ENCODE measurements at places on chromosomes 1 and 21. TPM values are rescaled to one million over a fixed set of nuclear protein-coding genes. Genes with fewer than 3 reads are reported as not detected.

DNA sequence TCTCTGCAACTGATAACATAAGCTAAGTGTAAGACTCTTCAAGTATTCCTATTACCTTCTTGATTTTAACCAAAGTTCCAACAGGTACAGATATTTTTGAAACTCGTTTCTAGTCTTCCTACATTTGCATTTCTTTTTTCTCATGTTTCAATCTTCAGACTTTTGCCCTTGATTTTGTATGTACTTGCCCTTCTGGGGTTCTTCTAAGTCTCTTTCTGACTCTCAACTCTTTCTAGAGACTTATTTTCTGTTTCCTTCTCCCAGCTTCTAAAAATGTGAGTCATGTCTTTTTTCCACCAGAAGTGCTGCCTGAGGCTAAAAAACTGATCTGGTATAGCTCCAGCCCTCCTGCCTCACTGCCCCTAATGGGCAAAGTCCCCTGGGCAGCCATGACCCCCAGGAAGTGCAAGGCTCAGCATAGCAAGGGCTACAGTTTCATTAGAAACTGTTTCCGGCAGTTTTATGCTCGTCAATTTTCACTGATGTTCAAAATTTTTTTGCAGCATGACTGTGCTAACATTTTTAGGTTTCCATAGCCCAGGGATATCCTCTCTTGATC, 265.9 kb downstream of the SEC16B start:
- DNase-seq: no peak

- DNase-seq: no peak
Observed at GRCh38 chr1:3816331-3817137, 20.2 kb upstream of the LRRC47 start.

GRCh38 chr1:154772606-154773506, 97.2 kb downstream of the KCNN3 start:
- DNase-seq: peak; percentile 67

- DNase-seq: peak; percentile 4
Observed at GRCh38 chr21:46168659-46169386, 13.4 kb upstream of the FTCD start.

- DNase-seq: no peak
Observed at GRCh38 chr1:71427066-71427465, 346.2 kb upstream of the ZRANB2 start.

DNA sequence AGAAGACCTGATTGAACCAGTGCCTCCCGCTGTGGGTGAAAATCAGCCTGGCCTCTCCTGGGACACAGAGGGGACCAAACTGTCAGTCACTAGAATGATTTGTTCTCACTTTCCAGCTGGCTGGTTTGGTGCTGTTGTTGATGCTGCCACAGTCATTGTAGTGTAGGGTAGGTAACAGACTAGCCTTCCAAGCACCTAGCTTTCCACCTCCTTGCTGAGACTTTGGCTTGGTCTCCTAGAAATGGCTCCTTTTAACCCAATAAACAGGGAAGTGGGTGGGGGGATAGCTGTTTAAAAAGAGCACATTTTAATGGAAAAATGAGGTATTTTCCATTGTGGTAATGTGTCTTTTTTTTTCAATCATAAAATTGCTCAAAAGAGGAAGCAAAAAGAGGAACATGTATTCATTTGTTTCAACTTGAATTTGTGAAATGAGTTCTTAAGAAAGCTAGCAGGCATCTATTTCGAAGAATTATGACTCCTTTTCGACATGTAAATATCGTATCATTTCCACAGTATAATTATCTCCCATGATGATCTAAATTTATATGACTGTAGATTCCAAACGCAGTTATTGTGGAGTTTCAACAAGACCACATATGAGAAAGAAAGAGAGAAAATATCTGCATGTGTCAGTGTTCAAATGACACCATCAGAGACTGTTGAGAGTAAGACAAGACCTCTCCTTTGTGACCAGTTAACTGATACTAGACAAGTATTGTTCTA, 190.1 kb downstream of the HLX start:
- no peak for DNase-seq

DNA sequence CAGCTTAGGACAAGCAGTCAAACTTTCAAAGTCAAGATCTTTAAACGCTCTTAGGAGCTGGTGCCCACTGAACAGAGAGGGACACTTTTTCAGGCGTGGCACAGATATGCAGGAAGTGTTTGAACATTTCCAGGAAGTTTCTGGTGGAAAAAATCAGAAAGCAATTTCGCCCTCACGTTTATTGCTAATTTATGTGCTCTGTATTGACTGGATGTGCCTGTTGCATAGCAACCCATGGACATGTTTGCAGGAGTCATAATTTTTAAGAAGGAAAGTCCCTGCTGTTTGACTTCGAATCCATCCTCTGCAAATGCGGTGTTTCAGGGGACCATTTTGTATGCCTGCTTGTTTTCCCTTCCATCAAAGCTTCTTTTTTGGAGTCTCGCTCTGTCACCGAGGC, 239.9 kb upstream of the IRF2BP2 start:
- DNase-seq: peak; percentile 46

- peak; percentile 19 for DNase-seq
Observed at GRCh38 chr1:78408810-78409209, 82.0 kb upstream of the PTGFR start.

- DNase-seq: no peak
Observed at GRCh38 chr21:26679284-26679683, 106.2 kb upstream of the CYYR1 start.

DNA sequence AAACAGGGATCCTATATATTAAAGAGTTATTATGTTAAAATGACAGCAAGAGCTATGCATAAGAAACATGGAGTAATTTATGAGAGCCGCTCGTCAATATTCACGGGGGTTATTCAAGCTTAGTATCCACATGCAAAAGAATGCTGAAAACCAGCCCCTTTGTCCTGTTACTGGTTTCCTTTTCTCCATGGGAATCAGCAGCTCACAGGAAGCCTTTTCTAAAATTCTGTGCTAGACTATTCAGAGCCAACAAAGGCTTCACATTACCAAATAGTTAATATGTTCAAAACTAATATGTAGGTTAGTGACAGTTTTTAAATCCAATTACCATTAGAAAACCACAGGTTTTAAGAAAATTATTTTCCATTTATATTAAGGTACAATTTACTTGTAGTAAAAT, 225.6 kb upstream of the MAP1LC3C start:
- DNase-seq: no peak

DNA sequence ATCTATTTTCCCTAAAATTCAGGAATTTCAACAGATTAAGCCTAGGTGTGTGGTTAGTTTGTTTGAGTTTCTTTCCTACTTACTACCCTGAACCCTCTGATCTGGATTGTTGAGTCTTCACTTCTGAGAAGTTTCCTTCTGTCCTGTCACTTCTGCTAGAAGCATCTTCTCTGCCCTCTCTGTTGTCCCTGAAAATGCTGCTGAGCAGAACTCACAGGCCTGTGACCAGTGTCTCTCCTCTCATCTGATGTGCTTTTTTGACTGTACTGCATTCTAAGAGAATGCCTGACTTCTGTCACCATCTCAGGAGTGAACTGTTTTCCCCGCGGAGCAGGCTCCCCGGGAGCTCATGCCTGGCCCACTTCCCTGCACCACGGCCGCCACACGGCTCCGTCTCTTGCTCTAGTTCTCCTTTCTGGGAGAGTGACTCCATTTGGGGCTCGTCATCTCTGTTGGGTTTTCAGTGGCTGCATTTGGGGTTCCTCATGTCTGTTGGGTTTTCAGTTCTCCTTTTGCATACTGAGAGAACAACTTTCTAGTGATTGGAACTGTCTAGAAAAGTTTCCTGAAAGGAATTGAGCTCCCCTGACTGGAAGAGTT, 77.9 kb downstream of the POFUT2 start:
- no peak for DNase-seq

GRCh38 chr1:40622936-40623629, 42.4 kb downstream of the RIMS3 start:
- DNase-seq: no peak

GRCh38 chr1:6927626-6928025, 142.4 kb downstream of the CAMTA1 start:
- DNase-seq: no peak

GRCh38 chr1:181216591-181216994, 128.1 kb downstream of the IER5 start:
- DNase-seq: no peak

DNA sequence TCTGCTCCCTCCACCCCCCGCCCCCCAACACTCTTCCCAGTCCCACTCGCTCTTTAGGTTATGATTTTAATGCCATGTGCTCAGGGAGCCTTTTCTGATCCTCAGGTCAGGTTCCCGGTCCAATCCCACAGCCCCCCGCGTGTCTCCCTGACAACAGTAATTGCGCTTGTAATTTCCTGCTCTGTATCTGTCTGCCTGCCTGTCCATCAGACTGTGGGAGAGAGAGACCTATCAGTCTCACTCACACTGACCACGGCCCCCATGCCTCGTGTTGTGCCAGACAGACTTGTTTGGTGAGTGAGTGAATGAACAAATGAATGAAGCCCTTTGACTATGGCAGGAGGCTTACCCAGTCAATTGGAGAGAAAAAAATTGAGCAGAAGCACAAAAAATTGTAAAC, 50.8 kb upstream of the ECE1 start:
- DNase-seq: peak; percentile 14

- peak; percentile 64 for DNase-seq
Observed at GRCh38 chr1:109485001-109485400, 1.3 kb downstream of the ATXN7L2 start.

GRCh38 chr1:58814251-58815068, 30.6 kb upstream of the JUN start:
- no peak for DNase-seq

DNA sequence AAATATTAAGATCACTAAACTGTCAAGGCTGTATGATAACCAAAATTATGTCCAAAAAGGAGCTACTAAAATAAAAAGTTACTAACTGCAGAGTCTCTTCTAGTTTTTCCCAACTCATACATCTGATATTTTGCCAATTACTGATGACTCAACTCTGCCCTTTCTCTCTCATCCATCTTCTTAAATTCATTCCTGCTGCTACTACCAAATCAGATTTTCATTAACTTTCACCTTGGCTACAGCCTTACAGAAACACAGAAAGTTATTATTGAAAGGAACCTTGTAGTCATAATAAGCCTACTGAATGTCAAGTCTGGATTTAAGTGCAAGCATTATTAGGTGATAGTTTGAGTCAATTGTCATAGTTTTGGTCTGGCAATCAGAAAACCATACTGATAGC, 273.1 kb downstream of the DPYD start:
- DNase-seq: peak; percentile 13

DNA sequence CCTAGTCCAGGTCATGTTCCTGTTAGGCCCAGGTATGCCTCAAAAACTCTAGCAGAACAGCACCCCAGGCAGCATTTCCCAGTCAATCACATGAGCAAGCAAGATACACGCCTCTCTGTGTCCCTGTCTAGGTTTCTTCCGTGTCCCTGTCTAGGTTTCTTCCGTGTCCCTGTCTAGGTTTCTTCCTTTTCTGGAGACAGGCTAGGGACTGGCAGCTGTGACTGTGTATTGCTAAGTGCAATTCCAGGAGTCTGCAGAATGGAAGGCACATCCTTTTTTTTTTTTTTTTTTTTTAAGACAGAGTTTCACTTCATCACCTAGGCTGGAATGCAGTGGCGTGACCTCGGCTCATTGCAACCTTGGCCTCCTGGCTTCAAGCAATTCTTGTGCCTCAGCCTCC, 77.6 kb downstream of the SETD4 start:
- DNase-seq: no peak

GRCh38 chr1:87642581-87643221, 314.0 kb downstream of the LMO4 start:
- peak; percentile 51 for DNase-seq

GRCh38 chr1:204246876-204247275, 33.1 kb upstream of the GOLT1A start:
- DNase-seq: no peak

- no peak for DNase-seq
Observed at GRCh38 chr1:84691122-84691783, 992 bp upstream of the SSX2IP start.

GRCh38 chr1:162868972-162869371, 8.0 kb upstream of the CCDC190 start:
- no peak for DNase-seq

DNA sequence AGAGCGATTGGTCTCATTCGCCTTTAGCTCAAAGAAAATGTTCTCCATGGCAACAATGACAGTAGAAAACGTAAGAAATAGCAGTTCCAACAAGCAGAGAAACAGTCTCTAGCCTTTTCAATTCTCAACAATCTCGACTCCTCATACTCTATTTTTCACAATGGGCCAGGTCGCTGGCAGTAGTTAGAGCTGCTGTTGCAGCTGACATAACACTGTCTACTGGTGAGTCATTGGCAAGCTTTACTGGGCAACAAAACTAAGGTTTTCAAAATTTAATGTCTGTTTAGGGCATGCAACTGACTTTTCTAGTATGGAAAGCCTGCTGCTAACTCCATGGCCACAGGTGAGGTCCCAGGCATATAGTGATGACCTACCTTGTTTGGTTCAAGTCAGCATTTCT, 221.1 kb upstream of the KAZN start:
- no peak for DNase-seq

- DNase-seq: peak; percentile 86
Observed at GRCh38 chr1:8047686-8048445, 21.8 kb upstream of the ERRFI1 start.

GRCh38 chr1:54384918-54385726, 21.1 kb downstream of the SSBP3 start:
- no peak for DNase-seq

GRCh38 chr1:8506995-8507615, 189.2 kb downstream of the SLC45A1 start:
- no peak for DNase-seq

- DNase-seq: peak; percentile 75
Observed at GRCh38 chr1:21520899-21521716, 11.9 kb downstream of the ALPL start.

DNA sequence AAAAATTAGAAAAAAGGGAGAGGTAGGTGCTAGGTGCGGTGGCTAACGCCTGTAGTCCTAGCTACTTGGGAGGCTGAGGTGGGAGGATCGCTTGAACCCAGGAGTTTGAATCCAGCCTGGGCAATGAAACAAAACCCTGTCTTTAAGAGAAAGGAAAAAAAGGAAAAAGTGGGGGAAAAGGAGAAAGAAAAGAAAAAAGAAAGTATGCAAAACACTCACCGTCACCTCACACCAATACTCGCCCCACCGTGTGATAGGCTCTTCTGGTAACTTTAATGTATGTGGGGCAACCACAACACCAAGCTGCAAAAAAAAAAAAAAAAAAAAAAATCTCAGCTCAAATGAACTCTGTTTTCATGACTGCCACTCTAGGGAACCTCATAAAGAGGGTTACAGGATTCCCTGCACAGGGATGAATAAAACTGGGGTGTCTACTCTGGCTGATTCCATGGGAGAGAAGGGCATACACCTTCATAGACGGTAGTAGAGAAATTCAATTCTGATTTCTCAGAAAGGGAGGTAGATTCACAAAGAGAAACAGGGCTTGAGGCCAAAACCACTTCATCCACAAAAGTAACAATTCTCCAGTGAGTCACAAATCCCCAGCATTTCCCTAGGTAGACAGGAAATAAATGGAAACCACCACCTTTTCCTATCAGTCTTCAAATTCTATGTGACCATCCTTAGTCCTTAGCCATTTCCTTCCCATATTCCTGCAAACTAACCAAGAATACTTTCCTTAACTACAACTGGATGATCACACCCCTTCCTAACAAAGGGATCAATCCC, 2.5 kb downstream of the MRPL9 start:
- DNase-seq: peak; percentile 21

Gene F5
- total RNA-seq: not detected

Gene C8A
- total RNA-seq: not detected

Gene OPRD1
- 0.21 TPM for total RNA-seq

Gene UTS2
- total RNA-seq: not detected

Gene PRDM15
- total RNA-seq: 3.3 TPM

Gene BTBD8
- total RNA-seq: 2.3 TPM

Gene SPRR3
- total RNA-seq: not detected

Gene HSD3B1
- total RNA-seq: not detected

Gene IL22RA1
- total RNA-seq: not detected

Gene RGS16
- total RNA-seq: 0.91 TPM

Gene MRPL39
- 92.2 TPM for total RNA-seq

Gene SHE
- total RNA-seq: 0.11 TPM

Gene FCGR1A
- total RNA-seq: not detected
